ENCODE measurements at places on chromosomes 16 and 17. TPM values are rescaled to one million over a fixed set of nuclear protein-coding genes. Genes with fewer than 3 reads are reported as not detected.

HAPSTR1 gene
- total RNA-seq, result 107 TPM

CCL4 gene
- 2.7 TPM for total RNA-seq

KRTAP9-8 gene
- not detected for total RNA-seq

TCAP gene
- 0.63 TPM for total RNA-seq

CASKIN1 gene
- 0.56 TPM for total RNA-seq

DNA sequence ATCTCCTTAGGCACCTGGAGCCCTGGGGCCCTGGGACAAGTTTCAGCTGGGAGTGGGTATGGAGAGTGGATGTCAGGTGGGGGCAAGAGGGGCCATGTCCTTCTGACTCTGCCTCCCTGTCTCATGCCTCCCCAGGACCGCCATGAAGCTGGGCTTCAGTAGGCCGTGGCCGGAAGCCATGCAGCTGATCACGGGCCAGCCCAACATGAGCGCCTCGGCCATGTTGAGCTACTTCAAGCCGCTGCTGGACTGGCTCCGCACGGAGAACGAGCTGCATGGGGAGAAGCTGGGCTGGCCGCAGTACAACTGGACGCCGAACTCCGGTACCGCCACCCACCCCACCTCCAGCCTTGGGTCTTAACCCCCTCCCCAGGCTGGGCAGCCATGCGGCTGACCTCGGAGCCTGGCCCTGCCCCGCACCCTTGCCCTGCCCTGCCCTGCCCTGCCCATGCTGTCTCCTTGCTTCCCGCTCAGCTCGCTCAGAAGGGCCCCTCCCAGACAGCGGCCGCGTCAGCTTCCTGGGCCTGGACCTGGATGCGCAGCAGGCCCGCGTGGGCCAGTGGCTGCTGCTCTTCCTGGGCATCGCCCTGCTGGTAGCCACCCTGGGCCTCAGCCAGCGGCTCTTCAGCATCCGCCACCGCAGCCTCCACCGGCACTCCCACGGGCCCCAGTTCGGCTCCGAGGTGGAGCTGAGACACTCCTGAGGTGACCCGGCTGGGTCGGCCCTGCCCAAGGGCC is 20.0 kb downstream of the ACE start:
- H3K27ac ChIP-seq, result no peak overlapping the region
- no peak for DNase-seq
- H3K27me3 ChIP-seq, result no peaks in the 10 kb centered on the region
- H3K36me3 ChIP-seq, result no peaks in the 10 kb centered on the region
- no peaks in the 10 kb centered on the region for H3K4me1 ChIP-seq

GRCh38 chr17:78522031-78522809 is 55.0 kb downstream of the DNAH17 start:
- DNase-seq, result no peak
- H3K27ac ChIP-seq, result no peak overlapping the region
- no peaks in the 10 kb centered on the region for H3K36me3 ChIP-seq
- peaks cover 5% of the 10 kb centered on the region for H3K4me1 ChIP-seq
- no peak overlapping the region for H3K4me3 ChIP-seq

DNA sequence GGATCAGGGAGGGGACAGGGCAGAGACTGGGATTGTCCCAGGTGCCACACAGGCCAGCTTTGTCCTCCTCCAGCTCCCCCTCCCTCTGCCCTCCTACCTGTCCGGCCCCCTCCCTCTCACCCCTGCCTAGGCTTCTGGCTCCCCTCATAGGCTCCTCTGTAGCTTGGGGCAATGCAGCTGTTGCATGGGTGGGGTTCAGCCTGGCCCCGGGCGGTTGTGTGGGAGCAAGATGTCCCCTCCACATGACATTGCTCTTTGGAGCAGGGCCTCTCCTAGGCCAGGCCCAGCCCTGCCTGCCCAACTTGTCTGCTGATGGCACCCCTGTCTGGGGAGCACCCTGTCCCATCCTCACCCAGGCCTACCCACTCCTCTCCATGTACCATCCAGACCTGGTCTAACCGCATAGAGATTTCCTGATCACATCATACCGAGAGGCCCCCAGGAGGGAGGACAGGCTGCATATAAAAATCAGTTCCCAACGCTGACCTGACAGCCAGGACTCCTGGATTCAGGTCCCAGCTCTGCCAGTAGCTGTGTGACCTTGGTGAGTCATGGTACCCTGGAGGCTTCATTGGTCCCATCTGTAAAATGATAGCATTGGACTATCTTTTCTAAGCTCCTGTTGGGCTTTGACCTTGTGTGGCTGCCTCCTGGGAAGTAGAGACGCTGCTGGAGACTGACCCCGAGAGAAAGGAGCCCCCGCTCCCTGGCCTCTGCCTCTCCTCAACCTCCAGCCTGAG is 48.8 kb upstream of the DLX4 start:
- no peaks in the 10 kb centered on the region for H3K36me3 ChIP-seq
- no peaks in the 10 kb centered on the region for H3K27me3 ChIP-seq

DNA sequence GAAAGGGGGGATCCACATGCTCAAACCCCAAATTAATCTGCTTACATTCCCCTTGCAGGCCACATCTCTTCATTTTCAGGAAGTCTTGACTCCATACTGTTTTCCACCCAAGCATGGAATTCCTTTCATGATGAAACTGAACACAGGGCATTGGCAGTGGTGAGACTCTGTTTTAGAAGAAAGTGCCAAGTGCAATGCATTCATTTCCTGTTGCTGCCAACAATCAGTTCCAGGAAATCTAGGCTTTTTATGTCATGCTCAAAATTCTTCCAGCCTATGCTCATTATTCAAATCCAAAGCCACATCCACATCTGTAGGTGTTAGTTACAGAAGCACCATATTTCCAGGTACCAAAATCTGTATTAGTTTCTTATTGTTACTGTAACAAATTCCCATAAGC is 4.1 kb downstream of the CCL2 start:
- no peak overlapping the region for H3K4me3 ChIP-seq
- H3K27ac ChIP-seq, result no peak overlapping the region
- H3K27me3 ChIP-seq, result no peaks in the 10 kb centered on the region
